ENCODE measurements at places on chromosomes 5 and 9.

DNA sequence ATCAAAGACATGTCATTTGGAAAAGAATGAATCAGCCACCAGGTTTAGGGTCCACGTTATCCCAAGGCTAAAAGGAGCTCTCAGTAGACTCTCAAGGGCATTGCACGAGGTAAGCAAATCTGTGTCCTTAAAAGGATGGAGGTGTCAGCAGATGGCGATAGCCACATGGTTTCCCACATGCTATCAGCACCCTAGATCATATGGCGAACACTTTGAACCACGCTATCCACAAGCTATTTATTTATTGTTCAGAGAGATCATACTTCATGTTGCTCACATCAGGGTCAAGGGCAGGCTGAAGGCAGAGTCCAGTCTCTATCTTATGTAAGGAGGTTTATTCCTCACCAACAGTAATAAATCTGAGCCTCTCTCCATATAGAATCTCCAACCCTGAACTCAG lies 43.7 kb downstream of the CDH6 start:
- DNase-seq = peak; percentile 15

DNA sequence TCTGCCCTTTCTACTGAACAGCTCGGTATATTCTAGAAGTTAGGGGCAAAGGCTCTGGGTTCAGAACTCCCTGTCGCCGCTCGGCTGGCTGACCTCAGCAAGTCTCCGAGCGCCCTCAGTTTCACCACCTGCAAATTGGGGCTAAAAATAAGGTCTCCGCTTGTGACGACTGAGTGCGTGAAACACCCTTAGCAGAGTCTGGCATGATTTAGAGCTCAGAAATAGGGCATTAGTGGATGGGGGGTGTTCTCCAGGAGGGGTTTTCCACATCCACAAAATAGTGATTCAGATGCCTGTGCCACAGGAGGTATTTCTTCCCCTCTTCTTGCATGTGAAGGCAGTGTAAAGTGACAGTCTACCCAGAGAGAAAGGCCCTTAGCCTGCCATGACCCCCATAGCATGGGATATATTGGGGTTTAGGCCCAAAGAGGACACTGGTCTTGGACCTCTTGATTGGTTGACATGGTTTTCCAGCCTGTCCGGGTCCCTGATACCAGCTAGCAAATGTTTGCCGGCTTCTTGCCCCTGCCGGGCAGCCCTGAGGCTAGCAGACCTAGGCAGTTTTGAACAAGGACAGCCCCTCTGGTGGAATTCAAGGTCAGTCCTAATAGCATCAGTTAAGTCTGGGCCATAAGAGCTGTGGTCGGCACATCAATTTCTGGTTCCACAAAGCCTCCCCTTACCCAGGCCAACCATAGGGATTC lies 1.4 kb downstream of the ERGIC1 start:
- no peak for DNase-seq

- no peak for DNase-seq
These were observed 495.5 kb downstream of the DMAC1 start for GRCh38 chr9:7303907-7304626.

- no peak for DNase-seq
These were observed 53.5 kb downstream of the PPP2R2B start for GRCh38 chr5:146825033-146825432.

DNA sequence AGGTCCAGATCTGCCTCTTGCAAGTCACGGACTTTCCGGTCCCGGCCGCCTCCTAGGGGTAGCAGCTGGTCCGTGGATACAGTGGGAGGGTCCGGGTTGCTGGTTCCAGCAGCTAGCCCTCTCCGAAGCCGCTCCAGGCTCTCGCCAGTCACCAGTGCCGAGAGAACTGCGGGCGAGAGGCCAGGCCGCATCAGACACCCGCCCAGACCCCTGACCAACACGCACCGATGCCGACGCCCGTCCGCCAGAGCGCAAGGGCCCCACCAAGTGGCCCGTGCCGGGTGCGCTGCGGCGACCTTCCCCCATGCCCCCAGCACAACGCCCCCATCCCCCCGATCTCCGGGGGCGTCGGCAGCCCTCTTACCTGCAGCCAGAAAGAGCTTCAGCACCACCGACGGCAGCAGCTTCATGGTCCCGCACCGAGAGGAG lies 470 bp downstream of the HBEGF start:
- no peak for DNase-seq

GRCh38 chr5:402615-403359 lies 40.2 kb upstream of the EXOC3 start:
- DNase-seq = no peak

DNA sequence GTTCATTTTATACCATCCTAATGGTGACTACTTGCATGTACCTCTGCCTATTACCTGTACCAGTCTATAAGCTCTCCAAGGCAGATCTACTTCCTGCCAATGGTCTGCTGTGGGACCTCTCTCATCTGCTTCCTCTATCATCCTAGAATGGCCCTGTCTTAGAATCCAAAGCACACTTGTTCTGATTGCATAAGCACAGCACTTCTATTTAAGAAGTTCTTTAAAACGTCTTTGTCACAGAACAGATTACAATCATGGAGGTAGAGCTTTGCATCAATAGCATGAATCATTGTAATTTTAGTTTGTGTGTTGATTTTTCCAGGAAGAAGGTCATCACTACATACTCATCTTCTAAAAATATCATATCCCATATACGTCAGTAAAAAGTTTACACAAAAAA lies 131.8 kb upstream of the ACOT12 start:
- no peak for DNase-seq

GRCh38 chr5:71828291-71829040 lies 109.4 kb downstream of the CARTPT start:
- no peak for DNase-seq

DNA sequence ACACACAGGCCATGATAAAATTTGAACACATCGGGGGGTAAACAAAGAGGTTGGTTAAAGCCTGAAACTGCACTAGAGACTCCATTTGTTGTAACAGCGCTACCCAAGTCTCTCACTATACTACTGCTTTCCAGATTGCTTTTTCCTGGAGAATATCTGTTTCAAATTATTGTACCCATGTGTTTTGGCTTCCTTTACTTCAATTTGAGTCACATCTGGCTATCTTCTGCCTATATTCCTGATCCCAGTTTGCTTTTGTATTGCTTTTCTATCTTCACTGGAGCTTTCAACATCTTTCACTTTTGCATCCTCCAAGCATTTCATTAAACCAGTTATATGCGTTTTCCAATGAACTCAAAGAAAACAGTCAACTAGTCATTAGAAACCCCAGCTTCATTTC lies 404.7 kb downstream of the MLLT3 start:
- no peak for DNase-seq

- no peak for DNase-seq
These were observed 51.8 kb upstream of the CDKN2B start for GRCh38 chr9:22060831-22061383.

GRCh38 chr5:52743012-52743411 lies 44.7 kb upstream of the ITGA1 start:
- no peak for DNase-seq

DNA sequence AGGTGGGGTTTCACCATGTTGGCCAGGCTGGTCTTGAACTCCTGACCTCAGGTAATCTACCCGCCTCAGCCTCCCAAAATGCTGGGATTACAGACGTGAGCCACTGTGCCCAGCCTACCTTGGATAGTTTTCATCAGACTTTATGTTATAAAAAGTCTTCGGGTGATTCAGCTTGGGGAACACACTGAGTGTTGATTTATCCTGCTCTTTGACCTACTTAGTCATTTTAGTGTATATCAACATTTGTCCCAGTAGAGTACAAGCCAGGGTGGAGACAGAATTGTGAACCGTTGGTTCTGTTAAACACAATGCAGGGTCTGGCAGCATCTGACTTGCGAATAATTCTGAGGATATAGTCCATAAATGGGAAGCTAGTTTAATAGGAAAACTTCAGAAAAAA lies 39.7 kb downstream of the NFX1 start:
- DNase-seq = no peak

DNA sequence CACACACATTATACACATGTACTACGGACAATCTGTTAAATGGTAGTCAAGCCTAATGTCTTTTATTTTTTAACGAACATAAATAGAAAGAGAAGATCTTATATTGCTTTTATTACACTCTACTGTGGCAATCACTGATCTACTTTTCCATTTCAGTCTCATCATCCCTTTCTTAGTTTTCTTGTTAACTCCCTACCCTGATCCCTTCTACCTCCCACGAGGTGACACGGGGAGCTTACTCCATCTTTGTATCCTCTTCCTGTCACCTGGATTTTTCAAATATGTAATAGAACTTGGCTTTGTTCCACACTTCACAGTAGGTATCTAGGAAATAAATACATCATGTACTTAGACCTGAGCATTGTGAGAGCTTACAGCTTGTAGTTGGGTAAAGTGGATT lies 211.0 kb downstream of the PIK3R1 start:
- DNase-seq = no peak

GRCh38 chr9:134622896-134623257 lies 18.7 kb upstream of the COL5A1 start:
- no peak for DNase-seq

- DNase-seq = no peak
These were observed 66.4 kb downstream of the CSNK1G3 start for GRCh38 chr5:123578390-123578789.

DNA sequence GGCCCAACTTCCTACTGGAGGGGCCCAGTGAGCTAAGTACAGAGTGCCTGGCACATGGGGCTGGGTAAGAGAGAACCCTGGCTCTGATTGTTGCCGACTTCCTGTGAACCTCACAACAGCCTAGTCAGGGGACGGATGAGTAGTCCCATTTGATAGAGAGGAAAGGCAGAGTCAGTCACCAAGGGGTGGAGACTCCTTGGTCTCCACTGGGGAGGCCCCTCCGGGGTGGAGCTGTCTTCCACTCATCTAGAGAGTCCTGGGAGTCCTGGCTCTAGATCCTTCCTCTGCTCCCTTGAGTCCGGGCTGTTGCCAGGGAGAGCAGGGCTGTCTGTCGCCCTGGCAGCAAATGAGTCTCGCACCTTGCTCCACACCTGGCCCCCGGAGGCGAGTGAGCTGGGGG lies 8.0 kb downstream of the GRK6 start:
- no peak for DNase-seq

DNA sequence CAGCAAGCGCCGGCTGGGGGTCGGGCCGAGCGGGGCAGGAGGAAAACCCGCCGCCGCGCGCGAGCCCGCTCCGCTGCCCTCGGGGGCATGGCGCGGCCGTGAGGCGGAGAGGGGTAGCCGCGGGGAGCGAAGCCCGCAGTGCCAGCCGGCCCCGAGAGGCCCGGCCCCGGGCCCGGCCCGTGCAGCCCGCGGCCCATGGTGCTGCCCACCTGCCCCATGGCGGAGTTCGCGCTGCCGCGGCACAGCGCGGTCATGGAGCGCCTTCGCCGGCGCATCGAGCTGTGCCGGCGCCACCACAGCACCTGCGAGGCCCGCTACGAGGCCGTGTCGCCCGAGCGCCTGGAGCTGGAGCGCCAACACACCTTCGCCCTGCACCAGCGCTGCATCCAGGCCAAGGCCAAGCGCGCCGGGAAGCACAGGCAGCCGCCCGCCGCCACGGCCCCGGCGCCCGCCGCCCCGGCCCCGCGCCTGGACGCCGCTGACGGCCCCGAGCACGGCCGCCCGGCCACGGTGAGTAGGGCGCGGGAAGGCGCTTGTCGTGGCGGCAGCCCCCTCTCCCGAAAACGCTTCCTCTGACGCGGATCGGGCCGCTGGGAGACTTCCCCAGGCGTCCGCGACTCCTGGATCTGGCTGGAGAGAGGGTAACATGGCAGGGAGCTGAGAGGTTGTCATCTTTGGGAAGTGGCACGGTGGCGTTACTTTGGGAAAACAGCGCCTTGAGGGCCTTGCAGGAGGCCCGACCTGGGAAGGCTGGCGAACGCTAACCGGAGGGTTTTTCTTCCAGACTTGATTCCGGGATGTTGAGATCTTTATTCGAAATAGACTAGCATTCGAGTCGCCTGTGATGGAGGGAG lies 523 bp downstream of the MAML1 start:
- peak; percentile 43 for DNase-seq

DNA sequence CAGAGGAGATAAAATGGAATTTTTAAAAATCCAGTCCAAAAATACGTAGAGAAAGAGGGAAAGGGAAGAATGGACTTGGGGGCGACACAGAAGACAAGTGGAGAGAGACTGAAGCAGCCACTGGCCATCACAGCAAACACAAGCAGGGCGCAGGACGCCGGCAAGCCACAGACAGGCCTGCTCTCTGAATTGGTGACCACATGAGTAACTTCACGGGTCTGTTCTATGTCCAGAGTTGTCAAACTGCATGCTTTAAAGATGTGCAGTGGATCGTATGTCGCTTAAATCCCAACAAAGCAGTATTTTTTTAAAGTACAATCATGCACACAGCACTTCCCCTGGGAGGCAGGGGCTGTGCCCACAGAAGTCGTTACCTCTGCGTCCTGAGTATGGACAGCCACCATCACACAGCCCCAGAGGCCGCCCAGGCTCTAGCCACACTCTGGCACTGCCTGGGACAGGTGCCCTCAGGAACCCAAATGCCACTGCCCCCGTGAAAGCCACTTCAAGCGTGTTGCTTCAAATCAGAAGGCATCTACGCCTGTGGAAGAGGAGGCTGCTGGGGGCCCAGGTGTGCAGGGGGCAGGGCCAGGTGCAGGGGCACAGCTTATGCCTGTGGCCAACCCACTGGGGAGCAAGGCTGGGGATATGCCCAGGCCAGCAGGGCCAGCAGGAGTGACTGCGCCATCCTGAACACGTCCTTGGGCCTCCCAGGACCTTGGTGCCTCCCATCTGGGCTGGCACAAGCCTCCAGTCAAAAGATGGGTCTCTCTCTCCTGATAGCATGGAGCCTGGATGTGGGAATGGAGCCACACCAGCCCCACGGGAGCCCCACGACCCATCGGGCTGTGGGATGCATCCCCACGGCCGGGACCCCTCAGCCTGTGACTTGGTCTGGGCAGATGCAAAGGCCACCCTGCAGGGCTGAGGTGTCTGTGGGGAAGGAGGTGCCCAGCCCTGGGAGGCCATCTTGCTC lies 5.9 kb upstream of the LRRC14B start:
- DNase-seq = no peak

DNA sequence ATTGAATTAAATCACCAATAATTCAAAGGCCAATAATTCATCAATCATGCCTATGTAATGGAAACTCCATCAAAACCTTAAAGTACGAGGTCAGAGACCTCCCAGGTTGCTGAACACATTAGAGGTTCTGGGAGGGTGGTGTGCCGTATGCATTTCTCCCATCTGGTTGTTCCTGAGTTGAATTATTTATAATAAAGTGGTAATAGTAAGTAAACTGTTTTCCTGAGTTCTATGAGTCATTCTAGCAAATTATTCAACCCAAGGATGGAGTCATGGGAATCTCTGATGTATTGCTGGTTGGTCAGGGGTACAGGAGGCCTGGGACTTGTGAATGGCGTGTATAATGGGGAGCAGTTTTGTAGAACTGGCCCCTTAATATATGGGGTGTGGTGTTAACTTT lies 191.7 kb downstream of the CARTPT start:
- no peak for DNase-seq
